ENCODE measurements at places on chromosomes 12 and 14.

DNA sequence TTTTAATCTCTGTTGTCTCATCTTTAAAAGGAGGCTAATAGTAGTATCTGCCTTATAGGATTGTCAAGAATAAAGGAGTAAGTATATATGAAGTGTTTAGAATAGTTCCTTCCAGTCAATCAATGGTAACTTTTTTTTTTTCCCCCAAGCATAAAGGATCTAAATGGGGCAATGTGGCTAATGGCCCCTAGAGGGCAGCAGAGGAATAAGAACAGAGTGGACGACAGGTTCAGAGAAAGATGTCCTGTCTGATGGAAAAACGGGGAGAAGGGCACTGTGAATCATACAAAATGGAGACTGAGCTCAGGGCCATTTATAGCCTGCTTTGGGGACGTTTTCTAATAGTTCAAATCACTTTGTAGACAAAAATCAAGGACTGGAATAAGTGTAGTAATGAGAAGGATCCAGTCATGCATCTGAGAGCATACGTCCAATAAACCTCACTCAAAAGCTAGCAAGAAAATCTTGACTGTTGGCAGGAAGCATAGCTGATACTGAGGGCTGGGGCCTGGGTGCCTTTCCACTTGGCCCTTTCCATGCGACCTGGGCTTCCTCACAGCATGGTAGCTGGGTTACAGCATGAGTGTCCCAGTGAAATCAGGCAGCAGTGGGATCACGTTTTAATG lies 51.3 kb downstream of the IFNG-AS1 start:
- DNase-seq, result peak; percentile 56

- DNase-seq, result no peak
Observed at GRCh38 chr14:89707086-89707485, 247.4 kb downstream of the EFCAB11 start.

- DNase-seq, result no peak
Observed at GRCh38 chr14:64671591-64671990, 32.6 kb upstream of the PLEKHG3 start.

GRCh38 chr12:50928392-50928791 lies 24.0 kb upstream of the HIGD1C start:
- DNase-seq, result no peak

DNA sequence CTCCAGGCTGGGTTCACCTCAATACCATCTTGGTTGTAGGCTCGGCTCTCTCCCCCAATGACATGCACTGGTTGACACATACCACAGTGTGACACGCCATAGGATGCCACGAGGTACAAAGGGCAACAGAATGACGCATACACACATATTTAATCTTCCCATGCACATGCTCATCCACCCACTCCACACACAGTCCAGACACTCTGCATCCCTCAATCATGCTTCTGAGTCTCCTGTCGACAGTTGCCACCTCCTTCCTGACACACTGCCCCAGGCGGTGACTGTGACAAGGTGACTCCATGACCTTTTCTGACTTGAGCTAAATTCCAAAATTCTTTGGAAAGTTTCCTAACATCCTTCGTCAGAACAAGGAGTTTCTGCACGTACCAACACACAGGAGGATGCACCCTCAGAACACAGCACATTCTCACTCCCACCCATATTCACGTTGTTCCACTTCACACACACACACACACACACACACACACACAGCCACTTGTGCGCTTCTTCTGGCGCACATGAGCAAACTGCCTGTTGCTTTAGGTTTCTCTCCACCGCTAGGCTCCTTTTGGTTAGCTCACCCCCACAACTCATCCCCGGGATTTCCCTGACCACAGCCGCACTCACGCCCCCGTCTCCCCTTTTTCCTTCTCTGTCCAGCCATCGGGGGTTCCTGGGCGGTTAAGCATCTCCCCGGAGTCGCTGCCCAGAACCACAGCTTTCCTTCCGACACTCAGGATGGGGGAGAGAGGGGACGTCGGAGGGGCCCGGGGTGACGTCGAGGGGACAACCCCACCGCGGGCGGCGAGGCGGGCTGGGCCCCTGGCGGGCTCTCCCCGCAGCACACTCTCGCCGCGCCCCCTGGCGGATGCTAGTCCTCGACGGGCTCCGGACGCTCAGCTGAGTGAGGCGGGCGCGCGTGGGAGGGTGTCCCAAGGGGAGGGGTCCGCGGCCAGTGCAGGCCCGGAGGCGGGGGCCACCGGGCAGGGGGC lies 536 bp upstream of the WNT1 start:
- DNase-seq, result no peak

GRCh38 chr14:72636871-72637270 lies 257.0 kb downstream of the DPF3 start:
- DNase-seq, result no peak

- no peak for DNase-seq
Observed at GRCh38 chr12:38934686-38935085, 29.3 kb upstream of the CPNE8 start.

- no peak for DNase-seq
Observed at GRCh38 chr12:3913278-3913677, 40.1 kb upstream of the PARP11 start.

DNA sequence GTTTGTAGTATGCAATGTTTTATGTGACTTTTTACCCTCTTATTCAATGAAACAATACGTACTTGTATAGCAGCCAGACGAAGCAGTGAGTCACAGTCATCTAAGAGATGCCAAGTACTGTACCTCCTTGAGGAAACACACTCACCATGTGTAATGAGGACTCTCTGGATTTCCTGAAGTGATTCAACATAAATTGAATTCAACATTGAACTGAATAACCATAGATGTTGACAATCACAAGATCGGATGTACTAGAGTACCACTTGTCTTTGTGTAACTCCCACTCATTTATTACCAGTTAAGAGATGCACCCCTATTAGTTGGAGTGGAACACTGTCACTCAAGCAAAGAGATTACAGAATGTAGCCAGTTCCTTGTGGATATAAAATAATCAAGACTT lies 175.2 kb upstream of the HMGA2 start:
- DNase-seq, result no peak

DNA sequence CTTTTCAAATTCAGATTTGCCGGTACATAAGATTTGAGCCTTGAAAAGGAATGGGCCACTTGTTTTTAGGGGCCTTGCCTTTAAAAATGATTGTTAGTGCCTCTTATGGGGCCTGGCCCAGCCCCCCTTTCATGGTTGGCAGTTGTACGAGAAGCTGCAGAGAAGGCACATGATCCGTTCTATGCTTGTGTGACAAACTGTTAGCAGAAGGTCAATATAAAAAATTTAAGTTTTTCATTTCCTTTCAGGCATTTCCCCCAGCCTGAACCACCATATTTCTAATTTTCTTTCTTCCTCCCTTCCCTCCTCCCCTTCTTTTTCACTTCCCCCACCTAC lies 119.1 kb downstream of the PLXNC1 start:
- DNase-seq, result no peak

DNA sequence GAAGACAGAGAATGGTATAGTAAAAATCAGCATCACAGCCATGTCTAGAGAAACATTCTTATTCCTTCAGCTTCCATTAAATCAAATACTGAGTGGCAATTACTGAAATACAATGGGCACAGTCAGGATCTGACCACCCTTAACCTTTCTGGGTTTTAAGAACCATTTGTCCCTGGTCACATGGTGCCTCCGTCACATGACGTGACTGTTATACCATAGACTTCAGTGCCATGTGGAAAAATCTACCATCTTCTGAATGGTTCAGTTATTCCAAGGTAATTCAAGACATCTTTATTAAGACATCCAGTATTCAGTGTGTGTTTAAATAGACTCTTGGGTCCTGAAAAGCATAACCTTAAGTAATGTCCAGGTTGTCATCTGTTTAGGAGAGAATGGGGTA lies 553.1 kb upstream of the FLRT2 start:
- no peak for DNase-seq

DNA sequence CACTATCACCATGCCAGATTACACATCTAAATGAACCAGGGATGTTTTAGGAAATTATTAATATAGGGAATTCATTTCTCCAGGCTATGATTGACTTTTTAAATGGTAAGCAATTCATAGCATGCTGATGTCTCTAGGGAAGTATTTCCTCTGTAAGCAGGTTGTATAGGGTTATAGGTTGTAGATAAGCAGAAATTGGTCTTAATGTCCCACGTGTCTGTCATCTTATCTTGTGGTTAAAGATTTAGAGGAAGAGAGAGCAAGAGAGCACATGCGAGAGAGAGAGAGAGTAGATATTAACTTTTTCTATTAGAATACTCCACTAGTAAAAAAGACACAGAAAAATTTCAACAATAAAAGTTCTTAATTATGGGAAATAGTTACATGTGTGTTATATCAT lies 32.6 kb downstream of the TRHDE start:
- DNase-seq, result no peak

DNA sequence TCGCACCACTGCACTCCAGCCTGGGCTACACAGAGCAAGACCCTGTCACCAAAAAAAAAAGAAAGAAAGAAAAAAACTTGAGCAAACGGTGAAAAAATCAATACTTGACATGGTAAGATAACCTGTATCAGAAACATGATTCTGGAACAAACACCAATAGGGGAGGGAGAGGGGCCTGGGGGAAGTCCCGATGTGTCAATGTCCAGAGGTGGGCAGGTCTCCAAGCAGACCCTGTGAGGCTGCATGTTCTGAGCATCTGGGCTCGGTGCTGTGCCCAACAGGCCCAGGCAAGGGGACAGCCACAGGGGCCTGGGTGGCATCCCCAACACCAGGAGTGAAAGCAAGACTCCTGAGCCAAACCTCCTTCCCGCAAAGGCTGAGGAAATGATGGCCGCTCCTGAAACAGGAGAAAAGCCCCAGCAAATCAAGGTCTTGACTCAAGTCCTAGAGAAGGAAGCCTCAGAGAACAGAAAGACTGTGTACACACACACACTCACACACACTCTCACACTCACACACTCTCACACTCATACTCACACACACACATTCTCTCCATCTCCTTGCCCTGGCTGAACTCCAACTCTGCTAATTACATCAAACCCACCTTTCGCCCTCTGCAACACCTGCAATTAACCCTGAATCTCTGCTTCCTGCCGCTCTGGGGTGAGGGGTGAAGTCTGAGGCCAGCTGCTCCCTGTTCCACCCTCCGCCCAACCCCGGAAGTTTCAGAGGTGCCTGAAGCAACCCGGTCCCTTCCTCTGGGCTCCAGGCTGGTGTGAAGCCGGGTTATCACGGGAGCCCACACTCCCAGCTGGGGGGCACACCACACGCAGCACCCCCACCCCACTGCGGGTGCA lies 20.4 kb downstream of the CCDC88C start:
- no peak for DNase-seq

DNA sequence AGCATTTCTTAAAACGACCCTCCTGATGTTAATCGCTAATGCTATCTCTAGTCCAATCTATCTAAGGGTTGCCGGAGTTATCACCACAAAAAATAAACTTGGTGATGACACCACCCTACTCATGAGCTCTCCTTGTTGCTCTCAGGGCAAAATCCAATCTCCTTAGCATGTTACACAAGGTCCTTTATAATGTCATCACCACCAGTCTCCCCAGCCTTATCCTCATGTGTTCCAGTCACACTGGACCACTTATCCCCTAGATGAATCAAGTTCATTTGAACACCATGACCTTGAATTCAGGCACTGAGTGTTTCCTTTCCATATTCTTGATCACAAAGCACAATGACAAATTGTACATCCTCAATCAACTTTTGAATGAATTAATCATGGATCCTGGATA lies 19.0 kb upstream of the DRAM1 start:
- DNase-seq, result no peak

DNA sequence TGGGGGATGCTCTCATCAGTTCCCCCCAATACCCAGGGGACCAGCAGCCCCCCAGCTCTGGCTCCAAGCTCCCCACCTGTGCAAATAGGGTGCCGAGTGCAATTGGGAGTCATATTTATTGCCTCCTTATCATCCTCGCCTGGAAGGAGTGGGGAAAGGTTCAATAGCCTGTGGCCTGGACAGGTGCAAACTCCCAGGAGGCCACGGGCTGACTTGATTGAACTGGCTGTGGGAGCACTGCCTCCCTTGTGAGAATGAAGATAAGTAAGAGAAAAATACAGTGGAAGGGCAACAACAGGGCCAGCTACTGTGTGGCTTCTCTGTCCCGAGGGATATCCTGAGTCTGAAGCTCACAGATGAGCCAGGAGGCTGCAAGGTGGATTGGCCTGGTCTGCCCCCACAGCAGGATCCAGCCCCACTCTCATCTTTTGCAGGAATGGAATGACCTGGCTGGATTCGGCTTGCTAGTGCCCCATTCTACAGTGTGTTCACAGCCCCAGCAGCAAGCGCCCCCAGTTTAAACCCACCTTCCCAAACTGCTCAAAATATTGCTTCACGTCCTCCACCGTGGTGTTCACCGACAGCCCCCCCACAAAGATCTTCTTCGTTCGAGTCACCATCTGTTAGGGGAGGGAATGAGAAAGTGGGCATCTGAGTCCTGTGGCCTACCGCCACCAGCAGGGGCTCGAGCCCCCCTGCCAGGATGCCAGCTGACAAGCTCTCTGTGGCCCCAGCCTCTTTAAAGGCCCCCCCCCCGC lies 6.3 kb downstream of the MSI1 start:
- no peak for DNase-seq

DNA sequence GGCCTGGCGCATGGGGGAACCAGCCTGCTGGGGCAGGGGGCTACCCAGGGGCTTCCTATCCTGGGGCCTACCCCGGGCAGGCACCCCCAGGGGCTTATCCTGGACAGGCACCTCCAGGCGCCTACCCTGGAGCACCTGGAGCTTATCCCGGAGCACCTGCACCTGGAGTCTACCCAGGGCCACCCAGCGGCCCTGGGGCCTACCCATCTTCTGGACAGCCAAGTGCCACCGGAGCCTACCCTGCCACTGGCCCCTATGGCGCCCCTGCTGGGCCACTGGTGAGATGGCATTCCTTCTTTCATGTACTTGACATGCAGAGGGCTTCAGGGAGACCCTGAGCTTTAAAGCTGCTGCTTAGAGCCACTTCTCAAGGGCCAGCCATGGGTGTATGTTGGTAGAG lies 9.0 kb downstream of the LGALS3 start:
- no peak for DNase-seq

GRCh38 chr12:94768398-94769046 lies 118.2 kb upstream of the TMCC3 start:
- DNase-seq, result no peak

- no peak for DNase-seq
Observed at GRCh38 chr12:44286336-44286735, 450.5 kb downstream of the TMEM117 start.

DNA sequence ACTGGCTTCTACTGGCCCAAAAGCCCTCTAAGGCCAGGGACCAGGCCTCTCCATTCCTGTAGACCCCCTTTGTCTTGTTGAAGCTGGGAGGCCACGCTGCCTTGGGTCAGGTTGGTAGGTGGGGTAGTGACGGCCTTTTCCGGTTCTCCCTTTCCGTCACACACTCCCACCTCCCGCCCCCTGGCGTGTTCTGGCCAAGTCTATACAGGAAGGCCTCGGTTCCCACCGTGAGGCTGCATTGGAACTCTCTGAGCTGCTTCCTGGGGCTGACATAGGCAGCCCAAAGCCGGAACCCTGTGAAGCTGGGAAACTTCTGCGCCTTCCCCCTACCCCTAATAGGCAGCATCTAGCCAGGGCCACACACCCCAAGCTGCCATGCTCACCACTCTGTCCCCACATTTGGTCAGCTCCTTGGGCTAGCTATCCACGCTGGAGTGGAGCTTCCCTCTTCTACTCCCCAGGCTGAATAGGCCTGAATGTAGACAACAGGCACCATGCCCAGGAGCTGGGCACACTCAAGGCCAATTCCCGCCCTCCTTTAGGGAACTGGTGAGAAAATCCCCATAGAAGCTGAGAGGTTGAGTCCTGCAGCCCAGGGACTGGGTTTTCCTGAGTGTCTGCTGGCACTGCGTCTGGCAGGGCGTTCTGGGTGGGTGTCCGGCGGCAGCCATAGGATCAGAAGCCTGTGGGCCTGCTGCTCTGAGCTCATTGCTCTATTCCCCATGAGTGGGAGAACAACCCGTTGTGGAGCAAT lies 35.7 kb downstream of the RIN3 start:
- no peak for DNase-seq
